Activated T-helper 2 cell treated with anti-CD3 and anti-CD28 coated beads, Interferon-gamma antibody, Interleukin-2, Interleukin-4, amounts not matched to agents 10 μg/mL and 5 μg/mL and 100 μg/mL, durations not matched to agents 14 hours and 24 hours and 36 hours (primary cell): ENCODE measurements at places on chromosomes 11 and 22.

- no peak for DNase-seq
Measured at GRCh38 chr11:97454988-97455387, 1065.2 kb downstream of the JRKL start.

- no peak for DNase-seq
Measured at GRCh38 chr11:123145220-123145619, 49.8 kb downstream of the CLMP start.

GRCh38 chr11:44868455-44869421 is 81.9 kb downstream of the TP53I11 start:
- no peak for DNase-seq

- DNase-seq, result no peak
Measured at GRCh38 chr22:23833911-23834317, 4.9 kb downstream of the DERL3 start.

DNA sequence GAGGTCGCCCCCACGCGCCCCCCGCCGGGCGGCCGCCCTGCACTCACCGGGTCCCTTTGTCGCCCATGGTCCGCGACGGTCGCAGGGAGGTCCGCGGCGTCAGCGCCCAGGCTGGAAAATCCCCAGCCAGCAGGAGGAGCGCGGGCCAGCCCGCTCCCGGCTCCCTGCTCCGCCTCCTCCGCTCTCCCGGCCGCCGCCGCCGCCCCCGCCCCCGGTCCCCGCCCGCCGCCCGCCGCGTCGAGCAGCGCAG is at the start of gene ARRB1:
TSS of gene ARRB1 (minus strand) at position 121 of the 250 bp plus-strand sequence. CDS start at position 67, 54 bp downstream.
- DNase-seq, result no peak
